CD4-positive, alpha-beta memory T cell (primary cell): ENCODE measurements at places on chromosomes 2 and 18. TPM values are rescaled to one million over a fixed set of nuclear protein-coding genes. Genes with fewer than 3 reads are reported as not detected.

STEAP3 gene
- total RNA-seq = not detected

MYO1B gene
- total RNA-seq = 0.14 TPM

NT5C1B gene
- not detected for total RNA-seq

CTAGE1 gene
- not detected for total RNA-seq

- H3K27ac ChIP-seq = no peak overlapping the region
- H3K4me3 ChIP-seq = no peak overlapping the region
- H3K36me3 ChIP-seq = no peaks in the 10 kb centered on the region
- H3K4me1 ChIP-seq = peaks cover 5% of the 10 kb centered on the region
These were observed 47.4 kb downstream of the PSMG2 start for GRCh38 chr18:12750076-12750714.

DNA sequence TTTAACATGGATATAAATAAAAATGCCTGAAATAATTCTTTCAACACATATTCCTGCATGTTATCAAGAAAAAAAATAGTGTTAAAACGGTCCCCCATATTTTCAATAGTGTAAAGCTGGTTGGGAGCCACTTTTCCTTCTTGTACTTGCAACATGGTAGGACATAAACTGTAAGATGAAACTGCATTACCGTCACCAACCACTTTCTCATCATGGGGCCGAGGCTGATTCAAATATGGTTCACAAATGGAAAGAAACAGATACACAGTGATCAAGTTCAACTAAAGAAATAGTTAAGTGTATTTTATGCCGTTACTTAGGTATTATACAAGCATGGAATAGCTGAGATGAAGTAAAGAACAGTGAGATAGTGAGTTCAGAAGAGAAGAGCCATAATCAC, 360.7 kb downstream of the ZEB2 start:
- DNase-seq = no peak
- no peaks in the 10 kb centered on the region for H3K27me3 ChIP-seq
- H3K4me1 ChIP-seq = no peaks in the 10 kb centered on the region
- no peak overlapping the region for H3K27ac ChIP-seq

GRCh38 chr2:202023904-202024266, 9.8 kb upstream of the FZD7 start:
- no peak overlapping the region for H3K27ac ChIP-seq
- H3K36me3 ChIP-seq = no peaks in the 10 kb centered on the region
- no peaks in the 10 kb centered on the region for H3K4me1 ChIP-seq
- no peak for DNase-seq
- no peak overlapping the region for H3K4me3 ChIP-seq

- H3K27me3 ChIP-seq = no peaks in the 10 kb centered on the region
- no peak overlapping the region for H3K27ac ChIP-seq
- no peak for DNase-seq
- peaks cover 38% of the 10 kb centered on the region for H3K4me1 ChIP-seq
- H3K4me3 ChIP-seq = no peak overlapping the region
These were observed 88.7 kb downstream of the ACVR1 start for GRCh38 chr2:157787364-157787938.

DNA sequence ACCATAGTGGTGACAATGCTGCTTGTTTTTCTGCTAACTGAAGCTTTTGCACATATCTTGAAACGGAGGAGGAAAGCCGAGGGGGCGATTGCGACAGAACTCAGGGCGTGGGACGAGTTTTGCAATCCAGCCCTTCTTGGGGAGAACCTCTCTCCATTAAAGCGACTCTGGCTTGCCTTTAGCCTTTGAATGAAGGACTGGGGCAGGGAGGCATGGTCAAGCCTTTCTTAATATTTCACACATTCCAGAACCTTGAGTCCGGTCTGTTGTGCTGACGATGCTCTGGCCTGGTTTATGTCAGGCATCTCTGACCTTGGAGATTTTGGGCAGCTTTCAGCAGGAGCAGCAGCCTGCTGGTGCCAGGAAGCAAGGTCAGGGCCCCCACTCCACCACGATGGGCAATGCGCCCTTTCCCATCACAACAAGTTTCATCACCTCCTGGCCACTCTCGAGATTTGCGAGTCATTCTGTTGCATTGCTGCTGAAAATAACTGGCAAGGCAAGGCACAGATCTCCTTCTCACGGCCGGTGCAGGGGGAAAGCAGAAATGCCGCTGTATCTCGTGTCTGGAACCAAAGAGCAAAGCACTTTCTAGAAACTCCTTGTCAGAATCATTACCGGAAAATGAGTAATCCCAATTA, 10.8 kb downstream of the EMILIN2 start:
- no peaks in the 10 kb centered on the region for H3K36me3 ChIP-seq
- no peak overlapping the region for H3K4me3 ChIP-seq
- no peak overlapping the region for H3K27ac ChIP-seq
- no peaks in the 10 kb centered on the region for H3K27me3 ChIP-seq
- DNase-seq = no peak
- peaks cover 9% of the 10 kb centered on the region for H3K4me1 ChIP-seq

GRCh38 chr2:65275141-65275915, 47.7 kb downstream of the ACTR2 start:
- H3K27me3 ChIP-seq = no peaks in the 10 kb centered on the region
- no peak overlapping the region for H3K4me3 ChIP-seq
- peaks cover 9% of the 10 kb centered on the region for H3K36me3 ChIP-seq
- no peak overlapping the region for H3K27ac ChIP-seq

DNA sequence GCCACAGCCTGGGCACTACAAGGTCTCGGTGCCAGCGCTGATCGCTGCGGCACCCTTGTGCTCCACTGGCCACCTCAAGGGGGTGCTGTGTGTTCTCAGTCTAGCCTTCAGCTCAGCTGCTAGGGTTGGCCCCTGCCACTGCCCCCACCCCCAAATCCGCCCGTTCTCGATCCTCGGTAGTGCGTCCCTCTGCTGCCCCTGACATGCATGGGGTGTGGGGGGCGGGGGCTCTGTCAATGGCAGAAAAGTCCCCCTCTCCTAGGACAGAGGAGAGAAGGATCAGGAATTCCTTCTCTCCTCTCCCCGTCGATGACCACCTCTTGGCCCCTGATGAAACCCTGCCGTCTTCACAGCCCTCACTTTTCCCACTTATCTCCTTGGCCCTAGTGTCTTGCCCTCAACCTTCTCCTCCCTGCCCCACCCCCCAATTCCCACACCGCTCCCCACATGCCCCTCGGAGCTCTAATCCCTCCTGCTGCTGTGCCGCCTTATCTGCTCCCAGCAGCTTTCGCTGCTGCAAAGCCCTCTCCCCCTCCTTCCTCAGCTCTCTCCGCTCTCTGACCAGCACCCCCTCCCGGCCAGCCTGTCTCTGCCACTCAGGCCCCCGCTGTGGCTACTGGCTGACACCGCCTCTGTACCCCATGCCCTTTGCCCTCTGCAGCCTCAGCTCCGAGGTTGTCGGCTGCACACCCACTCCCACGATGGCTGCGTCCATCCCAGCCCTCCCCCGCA, 4.3 kb upstream of the ASIC4 start:
- peaks cover 25% of the 10 kb centered on the region for H3K4me1 ChIP-seq
- no peak overlapping the region for H3K4me3 ChIP-seq
- H3K27ac ChIP-seq = no peak overlapping the region
- peaks cover under 1% of the 10 kb centered on the region for H3K36me3 ChIP-seq

DNA sequence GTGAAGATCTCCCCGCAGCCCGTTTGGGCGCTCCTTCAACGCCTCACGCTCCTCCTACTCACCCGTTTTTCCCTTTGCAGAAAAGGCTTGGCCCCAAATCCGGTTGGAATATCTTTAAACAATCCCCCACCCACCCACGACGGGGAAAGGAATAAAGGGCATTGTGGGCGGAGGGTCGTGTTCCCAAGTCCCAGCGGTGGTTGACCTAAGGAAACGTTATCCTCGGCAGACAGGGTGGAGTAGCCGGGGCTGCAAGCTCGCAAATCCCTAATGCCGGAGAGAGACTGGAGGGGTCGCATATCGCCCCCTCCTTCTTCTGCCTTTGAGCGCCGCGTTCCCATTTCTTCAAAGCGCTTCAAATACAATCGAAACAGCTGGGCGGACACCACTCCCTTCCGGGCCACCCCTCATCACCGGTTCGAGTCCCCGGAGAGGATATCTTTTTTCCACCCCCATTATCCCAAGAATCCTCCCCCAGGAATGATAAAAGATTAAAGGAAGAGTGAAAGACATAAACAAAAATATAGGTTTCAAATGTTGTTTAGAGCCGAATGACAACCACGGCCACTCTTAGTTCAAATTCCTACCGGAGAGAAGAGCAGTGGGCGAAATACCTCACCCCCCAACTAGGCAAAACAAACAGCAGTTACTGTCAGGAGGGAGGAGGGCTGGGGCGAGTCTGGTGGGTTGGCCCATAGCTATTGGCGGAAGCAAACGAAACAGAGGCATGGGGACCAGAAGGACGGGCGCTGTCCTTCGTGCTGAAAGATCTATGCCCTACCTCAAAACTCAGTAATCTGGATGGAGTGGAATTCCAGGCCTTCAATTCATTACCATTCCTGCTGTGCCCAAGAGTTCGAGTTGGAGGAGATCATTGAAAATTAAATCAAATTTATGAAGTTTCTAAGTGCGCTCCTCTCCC, 2.8 kb upstream of the GAD1 start:
- H3K36me3 ChIP-seq = no peaks in the 10 kb centered on the region
- H3K27ac ChIP-seq = no peak overlapping the region
- peaks cover 51% of the 10 kb centered on the region for H3K27me3 ChIP-seq
- H3K4me3 ChIP-seq = no peak overlapping the region
- H3K4me1 ChIP-seq = peaks cover 36% of the 10 kb centered on the region
- no peak for DNase-seq

DNA sequence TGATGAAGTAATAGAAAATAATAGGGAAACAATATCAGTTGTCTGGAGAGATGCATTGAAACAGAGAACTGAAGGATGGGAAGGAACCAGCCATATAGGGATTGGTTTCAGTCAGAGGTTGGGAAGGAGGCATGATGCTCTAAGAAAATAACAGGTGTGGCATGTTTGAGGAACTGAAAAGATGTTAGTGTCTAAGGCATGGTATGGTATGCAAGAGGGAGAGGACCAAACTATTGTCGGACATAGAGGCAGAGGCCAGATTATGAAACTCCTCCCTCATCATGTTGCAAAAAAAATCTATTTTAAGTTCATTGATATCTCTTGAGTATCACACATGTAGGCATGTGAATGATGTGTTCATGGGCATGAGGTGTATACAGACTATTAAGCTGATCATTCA, 48.9 kb upstream of the EMILIN2 start:
- peaks cover 52% of the 10 kb centered on the region for H3K36me3 ChIP-seq
- no peak overlapping the region for H3K27ac ChIP-seq
- H3K4me3 ChIP-seq = no peak overlapping the region
- no peak for DNase-seq

DNA sequence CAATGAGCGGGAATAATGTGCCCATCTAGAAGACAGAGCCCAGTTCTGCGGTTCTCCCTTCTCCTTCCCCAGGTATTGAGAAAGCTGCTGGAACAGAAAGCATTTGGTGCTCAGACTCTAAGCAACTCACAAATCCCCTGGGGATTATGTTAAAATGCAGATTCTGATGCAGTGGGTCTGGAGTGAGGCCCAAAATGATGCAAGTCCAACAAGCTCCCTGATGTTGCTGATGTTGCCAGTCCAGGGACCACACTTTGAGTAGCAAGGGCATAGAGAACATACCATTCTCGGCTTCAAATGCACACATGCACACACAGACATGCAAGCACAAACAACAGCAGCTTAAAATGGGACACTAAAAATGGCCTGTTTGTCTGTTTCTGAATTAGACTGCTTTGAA, 274.8 kb upstream of the NCKAP5 start:
- no peak overlapping the region for H3K27ac ChIP-seq
- H3K36me3 ChIP-seq = no peaks in the 10 kb centered on the region
- DNase-seq = no peak
- H3K4me1 ChIP-seq = no peaks in the 10 kb centered on the region
- H3K4me3 ChIP-seq = no peak overlapping the region
- no peaks in the 10 kb centered on the region for H3K27me3 ChIP-seq

- no peak for DNase-seq
- H3K36me3 ChIP-seq = no peaks in the 10 kb centered on the region
- no peak overlapping the region for H3K27ac ChIP-seq
- H3K27me3 ChIP-seq = no peaks in the 10 kb centered on the region
- no peak overlapping the region for H3K4me3 ChIP-seq
- peaks cover 9% of the 10 kb centered on the region for H3K4me1 ChIP-seq
These were observed 125.6 kb downstream of the NCOA1 start for GRCh38 chr2:24616616-24617015.

GRCh38 chr2:196957881-196958525, 31.5 kb upstream of the PGAP1 start:
- no peaks in the 10 kb centered on the region for H3K36me3 ChIP-seq
- H3K4me1 ChIP-seq = peaks cover 2% of the 10 kb centered on the region
- H3K27me3 ChIP-seq = no peaks in the 10 kb centered on the region
- no peak for DNase-seq
- no peak overlapping the region for H3K4me3 ChIP-seq
- no peak overlapping the region for H3K27ac ChIP-seq

GRCh38 chr2:218334531-218334930, 22.1 kb upstream of the CATIP start:
- H3K27ac ChIP-seq = no peak overlapping the region
- H3K27me3 ChIP-seq = no peaks in the 10 kb centered on the region
- no peaks in the 10 kb centered on the region for H3K4me1 ChIP-seq
- DNase-seq = no peak
- H3K36me3 ChIP-seq = no peaks in the 10 kb centered on the region

- no peaks in the 10 kb centered on the region for H3K4me1 ChIP-seq
- H3K27ac ChIP-seq = no peak overlapping the region
- H3K27me3 ChIP-seq = no peaks in the 10 kb centered on the region
- H3K4me3 ChIP-seq = no peak overlapping the region
- no peak for DNase-seq
These were observed 147.9 kb downstream of the LNPK start for GRCh38 chr2:175854129-175854528.

DNA sequence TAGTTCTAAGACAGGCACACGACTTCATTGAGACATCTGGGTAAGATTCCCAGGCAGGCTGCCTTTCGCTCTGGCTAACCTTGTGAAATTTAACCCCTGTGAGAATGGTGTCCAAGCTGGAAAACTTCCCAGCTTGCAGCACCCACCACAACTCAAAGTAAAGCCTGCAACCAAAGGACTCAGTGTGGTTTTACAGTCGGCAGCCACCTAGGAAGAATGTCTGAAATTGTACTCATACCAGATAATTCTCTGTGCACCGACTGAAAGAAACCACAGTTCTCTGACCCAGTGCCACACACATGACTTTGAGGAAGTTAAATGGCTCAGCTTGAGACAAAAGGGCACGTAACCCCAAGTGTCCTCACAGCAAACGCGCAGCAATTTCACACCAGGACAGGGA, 125.7 kb downstream of the RBMS1 start:
- H3K4me3 ChIP-seq = no peak overlapping the region
- H3K27me3 ChIP-seq = no peaks in the 10 kb centered on the region
- no peak overlapping the region for H3K27ac ChIP-seq
- H3K4me1 ChIP-seq = peaks cover 54% of the 10 kb centered on the region

DNA sequence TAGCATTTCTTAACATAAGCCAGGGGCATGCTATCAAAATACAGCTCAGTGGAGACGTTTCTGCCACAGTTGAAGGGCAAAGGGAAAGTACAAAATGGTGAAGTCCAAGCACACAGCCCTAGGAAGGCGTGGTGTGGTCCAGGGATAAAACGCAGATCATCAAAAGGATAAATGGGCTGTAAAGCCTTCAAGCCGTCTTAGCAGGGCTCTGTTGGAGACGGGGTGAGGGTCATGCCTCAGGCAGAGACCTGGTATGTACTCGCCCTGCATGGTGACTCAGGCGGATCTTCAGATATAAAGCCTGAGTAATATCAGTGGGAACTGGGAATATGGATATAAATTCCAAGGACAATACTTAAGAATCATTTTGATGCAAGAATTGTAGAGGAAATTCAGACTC, 61.2 kb downstream of the NGEF start:
- no peak overlapping the region for H3K27ac ChIP-seq
- no peaks in the 10 kb centered on the region for H3K27me3 ChIP-seq
- no peaks in the 10 kb centered on the region for H3K36me3 ChIP-seq
- DNase-seq = no peak
